Left renal cortex interstitium (tissue), 4 donors: ENCODE measurements at places on chromosomes 11 and 22. TPM values are rescaled to one million over a fixed set of nuclear protein-coding genes. Genes with fewer than 3 reads are reported as not detected.

Gene DNAJB7
- 0.32 TPM for polyA plus RNA-seq

Gene C22orf42
- polyA plus RNA-seq = not detected

Gene MS4A12
- polyA plus RNA-seq = not detected

Gene TEX54
- 0.33 TPM for polyA plus RNA-seq

Gene UBQLNL
- 0.30 TPM for polyA plus RNA-seq

Gene APOL1
- 13.7 TPM for polyA plus RNA-seq

Gene OR8K3
- not detected for polyA plus RNA-seq

DNA sequence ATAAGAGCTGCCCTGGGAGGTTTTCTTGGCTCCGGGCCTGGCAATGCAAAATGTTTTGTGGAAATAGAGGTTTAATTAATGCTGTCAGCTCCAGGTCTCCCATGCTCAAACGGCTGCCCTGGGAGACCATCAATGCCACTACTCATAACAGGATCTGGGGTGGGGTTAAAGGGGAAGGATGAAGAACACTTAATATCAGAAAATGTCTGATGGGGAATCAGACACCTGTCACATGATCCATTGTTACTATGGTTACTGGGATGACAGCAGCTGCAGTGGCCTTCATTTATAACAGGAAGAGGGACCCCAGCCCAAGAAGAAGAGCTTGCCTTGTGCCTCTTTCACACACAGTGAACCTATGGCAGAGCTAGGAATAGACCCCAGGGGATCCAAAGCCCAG is 2.2 kb upstream of the SYT13 start:
- DNase-seq = no peak

GRCh38 chr11:133064152-133064877 is 468.0 kb downstream of the OPCML start:
- DNase-seq = peak; percentile 77

DNA sequence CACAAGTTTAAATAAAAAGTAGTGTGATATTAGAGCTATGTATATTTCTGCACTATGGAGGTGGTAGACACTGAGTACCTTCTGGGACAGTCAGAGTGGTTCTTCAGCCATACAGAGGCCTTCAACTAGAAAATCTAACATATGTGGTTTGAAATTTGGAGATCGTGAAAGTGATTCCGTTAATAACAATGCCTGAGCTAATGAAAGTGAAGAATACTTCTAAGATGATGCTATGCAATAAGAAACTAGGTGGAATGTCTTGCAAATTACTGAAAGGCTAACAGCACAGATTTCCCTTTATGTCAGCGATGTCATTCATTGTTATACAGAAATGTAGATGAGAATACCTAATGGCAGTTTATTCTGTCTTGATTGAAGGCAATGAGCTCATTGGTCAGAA is 1984.7 kb upstream of the RAG2 start:
- no peak for DNase-seq

DNA sequence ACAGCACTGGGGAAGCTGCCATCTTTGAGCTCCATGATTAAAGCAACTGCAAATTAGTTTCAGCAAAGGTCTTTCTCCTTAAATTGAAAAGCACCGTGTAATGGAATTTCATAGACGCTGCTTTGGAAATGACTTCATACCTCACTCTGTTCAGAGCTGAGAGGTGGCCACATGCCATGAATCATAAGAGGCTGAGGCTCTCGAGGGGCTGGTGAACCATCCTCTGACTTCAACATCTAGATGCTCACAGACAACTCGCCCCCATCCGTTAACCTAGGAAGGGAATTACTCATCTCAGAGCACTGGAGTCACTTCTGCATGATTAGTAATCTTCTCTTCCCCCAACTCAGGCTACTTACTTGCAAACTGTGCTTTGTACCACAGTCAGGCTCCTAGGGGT is 122.3 kb downstream of the RCN1 start:
- DNase-seq = no peak

GRCh38 chr11:36452236-36452940 is 57.7 kb downstream of the TRAF6 start:
- DNase-seq = no peak
